T-helper 1 cell (primary cell): ENCODE measurements at places on chromosomes 1 and 21.

- DNase-seq, result no peak
Measured at GRCh38 chr1:15276691-15277446, 29.8 kb downstream of the FHAD1 start.

DNA sequence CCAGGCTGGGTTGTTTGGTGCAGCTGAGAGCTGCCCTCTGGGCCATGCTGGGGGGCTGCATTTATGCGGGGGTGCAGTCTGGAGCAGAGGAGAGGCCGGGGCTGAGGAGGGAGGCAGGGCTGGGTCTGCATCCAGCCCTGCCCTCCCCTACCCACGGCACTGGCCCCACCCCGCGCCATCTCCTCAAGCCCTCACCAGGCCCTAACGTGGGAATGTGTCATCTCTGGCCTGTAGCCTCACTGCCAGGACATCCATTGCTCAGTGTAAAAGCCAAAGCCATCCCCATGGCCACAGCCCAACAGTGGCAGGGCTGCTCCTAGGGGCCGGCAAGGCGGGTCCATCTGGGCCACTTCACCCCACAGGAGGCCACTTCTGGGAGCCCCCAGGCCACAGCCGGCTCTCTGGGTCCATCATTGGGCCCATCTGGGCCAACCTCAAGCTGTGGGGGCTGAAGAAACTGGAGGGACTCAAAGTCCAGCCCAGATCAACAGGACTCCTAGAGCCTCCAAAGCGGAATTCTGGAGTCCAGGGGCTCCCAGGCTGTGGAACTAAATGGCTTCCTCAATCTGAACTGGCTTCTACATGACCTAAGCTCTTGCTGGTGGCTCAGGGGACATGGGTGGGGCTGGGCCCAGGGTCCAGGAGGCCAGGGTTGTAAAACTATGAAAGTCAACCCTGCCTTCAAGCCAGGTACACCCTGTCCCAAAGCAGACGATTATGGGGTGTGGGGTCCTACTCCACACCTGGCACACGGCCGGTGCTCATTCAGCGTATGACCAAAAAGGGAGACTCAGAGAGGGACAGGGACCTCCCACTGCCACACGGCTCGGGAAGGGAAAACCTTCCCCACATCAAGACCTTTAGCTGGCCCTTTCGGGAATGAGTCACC is 32.6 kb downstream of the RUNX3 start:
- no peak for DNase-seq

GRCh38 chr1:67685558-67686266 is 711 bp downstream of the GADD45A start:
- peak; percentile 57 for DNase-seq

DNA sequence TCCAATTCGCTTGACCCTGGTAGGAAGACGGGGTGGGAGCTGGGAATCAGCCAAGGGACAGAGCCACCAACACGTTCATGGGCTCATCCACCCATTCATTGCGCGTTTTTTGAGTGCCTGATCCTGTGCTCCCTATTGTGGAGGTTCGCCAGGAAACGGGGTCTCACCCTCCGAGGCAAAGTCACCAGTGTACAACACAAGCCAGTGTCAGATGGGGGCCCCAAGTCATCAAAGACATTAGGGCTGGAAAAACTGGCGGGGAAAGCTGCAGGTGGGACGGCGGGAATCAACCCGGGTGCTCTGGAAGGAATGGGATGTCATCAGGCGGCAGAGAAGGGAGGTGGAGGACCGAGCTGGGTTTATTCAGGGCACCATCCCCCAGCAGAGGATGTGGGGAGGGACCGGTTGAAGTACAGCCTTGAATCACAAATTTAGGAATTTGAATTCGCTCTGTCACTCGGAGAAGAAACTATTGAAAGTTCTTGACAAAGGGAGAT is 667 bp upstream of the NID1 start:
- DNase-seq, result no peak

GRCh38 chr1:116989835-116990234 is 11.7 kb upstream of the CD101 start:
- no peak for DNase-seq

- DNase-seq, result no peak
Measured at GRCh38 chr1:159922511-159923202, 2.6 kb downstream of the TAGLN2 start.

DNA sequence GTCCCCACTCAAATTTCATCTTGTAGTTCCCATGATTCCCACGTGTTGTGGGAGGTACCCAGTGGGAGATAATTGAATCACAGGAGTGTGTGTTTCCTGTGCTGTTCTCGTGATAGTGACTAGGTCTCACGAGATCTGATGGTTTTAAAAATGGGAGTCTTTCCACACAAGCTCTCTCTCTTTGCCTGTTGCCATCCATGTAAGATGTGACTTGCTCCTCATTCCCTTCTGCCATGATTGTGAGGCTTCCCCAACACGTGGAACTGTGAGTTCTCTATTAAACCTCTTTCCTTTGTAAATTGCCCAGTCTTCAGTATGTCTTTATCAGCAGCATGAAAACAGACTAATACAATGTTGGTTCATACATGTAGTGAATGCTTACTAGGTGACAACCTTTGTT is 163.2 kb upstream of the PALMD start:
- DNase-seq, result no peak

- no peak for DNase-seq
Measured at GRCh38 chr1:185654199-185654951, 79.8 kb upstream of the HMCN1 start.

GRCh38 chr1:153973525-153973924 is 3.9 kb downstream of the JTB start:
- DNase-seq, result no peak

DNA sequence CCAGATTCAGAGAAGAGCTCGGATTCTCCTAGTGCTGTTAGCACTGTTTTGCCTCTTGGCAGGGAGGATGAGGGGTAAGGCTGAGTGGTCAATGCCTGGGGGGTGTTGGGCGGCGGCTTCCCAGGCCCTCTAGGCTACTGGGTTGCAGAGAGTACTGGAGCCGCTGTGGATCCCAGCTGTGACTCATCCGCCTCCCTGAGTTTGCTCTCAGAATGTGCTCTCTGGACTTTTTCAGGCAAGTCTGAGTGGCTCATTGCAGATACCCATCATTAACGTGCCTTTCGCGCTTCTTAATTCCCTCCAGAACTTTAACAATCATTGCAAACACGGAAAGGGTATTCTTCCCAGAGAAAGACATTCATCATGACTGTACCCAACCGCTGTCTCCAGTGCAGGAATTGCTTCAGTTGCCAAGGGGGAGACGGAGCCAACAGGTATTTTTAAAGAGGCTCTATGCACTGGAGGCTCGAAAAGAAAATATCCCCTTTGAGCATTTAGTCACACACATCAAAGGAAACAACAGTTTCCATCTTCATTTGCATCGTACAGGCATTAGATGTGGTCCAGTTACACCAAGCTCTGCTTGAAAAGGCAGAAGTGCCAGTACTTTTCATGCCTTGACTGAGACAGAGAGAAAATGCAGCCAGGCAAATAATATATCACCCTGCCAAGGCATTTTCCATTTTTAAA is 14.4 kb upstream of the CAMTA1 start:
- DNase-seq, result no peak

GRCh38 chr1:36673202-36673601 is 190.5 kb upstream of the CSF3R start:
- no peak for DNase-seq

GRCh38 chr1:66539491-66539890 is 5.5 kb downstream of the SGIP1 start:
- DNase-seq, result no peak
